ENCODE measurements at places on chromosomes 6 and 20.

GRCh38 chr6:31530659-31531058 is 1.9 kb downstream of the MCCD1 start:
- no peak for DNase-seq

- DNase-seq: no peak
These were observed 7.2 kb upstream of the ACSS1 start for GRCh38 chr20:25065072-25065624.

DNA sequence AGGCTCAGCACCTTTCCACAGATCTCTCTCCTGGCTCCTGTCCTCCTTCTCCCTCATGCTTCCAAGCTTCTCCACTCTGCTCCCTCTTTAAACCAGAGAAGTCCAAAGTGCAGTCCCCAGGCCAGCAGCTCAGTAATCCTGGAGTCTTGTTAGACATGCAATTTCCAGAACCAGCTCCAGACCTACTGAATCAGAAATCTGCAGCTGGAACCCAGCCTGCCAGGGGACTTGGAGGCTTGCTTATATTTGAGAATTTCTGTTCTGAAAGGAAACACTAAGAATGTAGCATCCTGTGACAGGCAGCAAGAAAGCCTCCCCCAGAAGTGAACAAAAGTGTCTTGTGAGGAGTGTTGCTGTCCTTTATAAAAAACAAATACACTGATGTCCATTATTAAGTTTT is 438.1 kb downstream of the BCKDHB start:
- peak; percentile 36 for DNase-seq

- DNase-seq: peak; percentile 15
These were observed 80.2 kb downstream of the IRAK1BP1 start for GRCh38 chr6:78947529-78947928.

- DNase-seq: no peak
These were observed 2.3 kb upstream of the TRAM2 start for GRCh38 chr6:52579006-52579660.

- DNase-seq: no peak
These were observed 66.5 kb upstream of the SLC35F1 start for GRCh38 chr6:117840541-117840983.

Measured in fibroblast of skin of right biceps (primary cell).